ENCODE measurements at places on chromosomes 2 and 18. TPM values are rescaled to one million over a fixed set of nuclear protein-coding genes. Genes with fewer than 3 reads are reported as not detected.

DNA sequence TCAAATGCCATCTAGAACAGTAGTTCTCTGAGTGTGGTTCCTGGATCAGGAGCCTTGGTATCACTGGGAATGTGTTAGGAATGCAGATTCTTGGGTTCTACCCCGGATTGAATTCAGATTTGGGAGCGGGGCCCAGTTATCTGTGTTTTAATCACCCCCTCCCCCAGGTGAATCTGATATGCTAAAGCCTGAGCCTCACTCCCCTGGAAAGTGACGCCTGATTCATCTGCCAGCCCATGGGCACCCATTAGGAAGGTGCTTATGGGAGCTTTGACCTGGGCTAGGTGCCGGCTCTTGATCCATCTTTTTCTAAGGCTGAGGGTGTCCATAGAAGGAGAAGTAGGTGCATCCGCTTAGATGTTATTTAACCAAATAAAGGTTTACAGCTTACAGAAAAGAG is 199.4 kb downstream of the NEDD4L start:
- DNase-seq = no peak

DNA sequence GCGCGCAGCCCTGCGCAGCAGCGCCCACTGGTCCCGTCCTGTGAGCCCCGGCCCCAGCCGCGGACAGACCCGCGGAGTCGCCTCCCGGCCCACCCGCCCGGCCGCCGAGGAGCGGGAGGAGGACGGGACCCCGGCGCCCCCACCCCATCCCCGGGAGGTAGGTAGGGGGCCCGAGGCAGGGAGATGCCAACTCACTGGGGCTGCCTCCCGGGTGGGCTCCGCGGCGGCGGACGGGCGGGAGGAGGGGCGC is 160 bp downstream of the SPTBN1 start:
- no peak for DNase-seq

DNA sequence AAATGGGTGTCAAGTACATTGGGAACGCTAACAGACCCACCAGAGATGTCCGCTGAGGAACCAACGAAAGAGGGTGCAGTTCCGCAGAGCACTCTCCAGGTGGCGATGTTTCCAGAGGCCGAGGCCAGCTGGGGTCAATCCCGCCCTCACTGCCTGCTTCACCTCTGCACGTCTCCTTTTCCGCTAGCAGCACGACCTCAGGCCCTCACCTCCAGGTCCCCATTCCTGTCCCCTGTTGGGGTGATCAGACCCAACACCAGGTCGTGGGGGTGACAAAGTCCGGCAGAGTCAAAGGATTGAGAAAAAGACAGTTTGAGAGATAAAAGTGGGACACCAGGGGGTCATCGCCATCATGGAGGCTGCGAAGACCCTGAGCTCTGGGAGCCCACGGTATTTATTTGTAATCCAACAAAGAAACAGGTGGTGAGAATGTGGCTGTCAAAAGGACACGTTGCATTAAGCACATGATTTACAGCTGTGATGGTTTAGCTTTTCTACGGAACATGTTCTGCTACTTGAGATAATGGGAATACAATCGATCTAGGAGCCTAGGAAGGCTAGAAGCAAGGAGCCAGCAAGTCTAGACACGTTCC is 27.3 kb downstream of the ZAP70 start:
- peak; percentile 81 for DNase-seq

- peak; percentile 86 for DNase-seq
Observed at GRCh38 chr2:10057231-10058107, 14.1 kb downstream of the KLF11 start.

GRCh38 chr18:24053211-24053610 is 38.7 kb downstream of the TTC39C start:
- DNase-seq = no peak

DNA sequence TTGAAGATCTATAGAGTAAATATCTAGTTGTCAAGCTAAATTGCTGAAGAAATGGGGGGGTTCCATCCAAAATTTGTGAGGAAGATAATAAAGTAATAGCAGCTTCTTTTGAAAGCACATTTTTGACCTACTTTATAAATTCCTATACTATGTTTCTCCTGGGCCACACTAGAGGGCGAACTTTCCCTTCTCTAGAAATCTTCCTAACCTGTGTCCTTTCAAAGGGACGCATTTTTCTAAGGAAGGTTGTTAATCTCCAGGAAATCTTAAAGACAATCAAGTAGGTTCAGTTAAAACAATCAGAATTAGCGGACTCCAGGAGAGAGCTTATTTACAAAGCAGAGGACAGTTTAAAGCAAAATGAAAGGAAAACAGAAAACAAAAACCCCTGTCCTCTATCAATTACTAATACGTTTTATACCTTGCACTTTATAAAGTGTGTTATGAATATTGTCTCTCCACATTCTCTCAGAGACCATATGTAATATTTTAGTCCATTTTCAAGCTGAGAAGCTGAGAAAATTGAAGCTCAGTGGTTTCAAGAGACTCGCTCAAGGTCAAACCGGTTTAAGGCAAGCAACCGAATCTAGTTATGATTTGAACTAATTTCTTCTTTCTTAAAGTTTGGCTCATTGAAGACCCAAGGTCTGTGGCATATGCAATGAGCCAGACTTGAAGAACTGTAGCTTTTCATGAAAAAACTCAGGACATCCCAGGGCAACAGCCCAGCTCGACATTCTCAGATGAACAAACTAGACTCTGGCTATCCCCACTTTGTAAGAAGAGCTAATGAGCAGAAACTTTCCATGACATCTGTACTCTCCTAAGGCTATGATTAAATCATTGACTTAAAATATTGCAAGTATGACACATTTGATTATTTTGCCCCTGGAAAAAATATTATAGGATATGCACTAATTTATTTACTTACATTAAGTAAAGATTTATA is 273.6 kb downstream of the PAX3 start:
- DNase-seq = no peak

- DNase-seq = no peak
Observed at GRCh38 chr2:165634855-165635254, 159.2 kb downstream of the GALNT3 start.

DNA sequence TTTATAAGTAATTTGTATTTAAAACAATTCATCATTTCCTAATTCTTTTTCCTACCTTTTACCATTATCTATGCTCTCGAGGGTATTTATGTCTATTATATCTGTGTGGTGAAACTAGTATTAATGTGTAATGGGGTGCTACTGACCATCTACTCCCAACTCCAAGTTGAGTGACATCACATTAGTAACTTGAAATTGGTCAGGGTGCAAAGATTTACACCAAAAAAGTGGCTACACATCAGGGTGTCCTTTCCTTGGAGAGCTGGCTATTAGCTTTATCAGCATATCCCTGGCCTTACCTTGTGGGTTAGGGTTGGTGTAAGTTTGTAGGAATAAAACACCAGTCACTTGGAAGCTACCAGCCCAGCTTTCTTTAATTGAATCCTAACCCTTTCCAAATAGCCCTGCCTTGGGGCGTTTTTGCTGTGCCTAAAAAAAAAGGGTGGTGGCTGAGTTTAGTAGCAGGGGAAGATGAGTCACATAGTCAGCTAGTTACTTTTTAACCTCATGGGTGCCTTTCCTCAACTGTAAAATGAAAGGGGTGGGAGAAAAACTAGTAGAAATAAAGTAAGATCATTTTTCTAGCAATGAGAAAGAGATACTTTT is 14.0 kb downstream of the ANXA4 start:
- DNase-seq = no peak

DNA sequence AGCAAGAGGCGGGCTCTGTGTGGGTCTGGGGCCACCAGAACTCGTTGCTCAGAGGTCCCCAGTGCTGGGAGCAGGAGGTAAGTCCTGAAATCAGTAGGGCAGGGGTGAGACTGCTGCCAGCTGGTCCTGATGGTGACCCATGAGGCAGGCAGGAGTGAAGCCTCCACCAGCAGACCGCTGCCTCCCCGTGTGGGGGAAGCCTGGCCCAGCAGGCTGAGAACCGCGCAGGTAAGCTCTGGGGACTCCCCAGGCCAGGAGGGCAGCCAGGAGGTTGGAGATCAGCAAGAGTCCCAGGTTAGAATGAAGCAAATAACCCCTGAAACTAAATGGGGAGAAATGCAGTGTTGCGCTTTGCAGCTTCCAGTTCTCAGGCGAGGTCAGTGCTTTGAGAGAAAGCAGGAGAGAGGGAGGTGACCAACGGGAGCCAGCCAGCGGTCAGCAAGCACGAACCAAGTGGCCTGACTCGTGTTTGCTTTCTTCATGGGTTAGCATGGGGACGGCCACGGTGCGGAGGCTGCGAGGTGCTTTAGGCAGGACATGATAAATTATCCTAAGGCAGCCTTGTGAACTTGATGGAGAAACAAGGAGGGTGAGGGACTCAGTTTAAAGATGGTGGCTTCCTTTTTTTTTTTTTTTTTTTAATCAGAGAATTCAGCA is 26.2 kb downstream of the INHBB start:
- no peak for DNase-seq

DNA sequence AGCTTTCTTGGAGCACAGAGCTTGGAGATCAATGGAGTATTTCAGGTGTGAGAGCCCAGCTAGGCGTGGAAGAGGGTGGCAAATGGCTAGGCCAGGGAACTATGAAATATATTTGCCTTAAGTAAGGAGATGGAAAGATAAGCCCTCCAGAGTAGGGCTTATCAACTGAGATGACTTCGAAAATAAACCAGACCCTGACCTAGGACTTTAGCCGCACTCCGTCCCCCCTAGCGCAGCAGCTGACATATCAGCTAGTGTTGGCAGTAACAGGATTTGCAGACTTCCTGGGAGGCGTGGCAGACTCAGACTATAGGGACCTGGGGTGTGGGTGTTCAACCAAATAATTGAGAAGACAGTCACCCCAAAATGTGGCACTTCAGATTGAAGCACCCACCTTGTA is 127.7 kb upstream of the EPAS1 start:
- no peak for DNase-seq

DNA sequence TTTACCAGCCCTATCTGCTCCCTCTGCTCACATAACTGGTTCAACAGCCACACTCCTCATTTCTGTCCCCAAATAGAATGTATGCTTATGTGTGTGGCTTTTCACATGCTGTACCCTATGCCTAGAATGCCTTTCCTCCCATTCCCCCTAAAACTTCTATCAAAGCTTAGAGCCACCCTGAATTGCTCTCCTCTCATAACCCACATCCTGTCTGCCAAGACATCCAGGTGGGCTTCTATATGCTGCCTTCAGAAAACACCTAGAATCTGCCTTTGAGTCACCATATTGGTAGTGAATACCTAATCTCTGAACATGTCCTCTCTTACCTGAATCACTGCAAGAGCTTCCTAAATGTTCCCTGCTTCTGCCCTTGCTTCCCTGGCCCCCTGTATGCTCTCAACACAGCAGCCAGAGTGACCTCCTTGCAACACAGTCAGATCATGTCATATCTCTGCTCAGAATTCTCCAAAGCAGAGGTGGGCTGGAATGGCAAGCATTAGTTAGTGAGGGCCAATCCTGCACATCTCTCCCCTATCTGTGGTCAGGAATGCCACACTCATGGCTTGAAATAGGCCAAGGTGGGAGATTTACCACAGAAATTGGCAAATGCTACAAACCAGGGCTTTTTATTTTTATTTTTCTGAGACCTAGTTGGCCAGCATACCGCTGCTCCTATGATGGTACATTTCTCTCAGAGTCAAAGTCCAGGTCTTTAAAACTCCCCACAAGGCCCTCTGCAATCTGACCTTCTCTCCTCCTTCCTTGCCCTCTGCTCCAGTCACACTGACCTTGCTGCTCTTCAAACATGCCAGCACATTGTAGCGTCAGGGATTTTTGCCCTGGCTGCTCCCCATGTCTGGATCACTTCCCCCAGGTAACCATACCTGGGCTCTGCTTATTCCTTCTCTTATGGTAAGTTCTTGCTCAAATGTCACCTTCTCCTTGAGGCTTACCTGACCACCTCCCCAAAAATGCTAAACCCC is 111.8 kb upstream of the STON1 start:
- no peak for DNase-seq

GRCh38 chr2:157722580-157723234 is 94.0 kb upstream of the ACVR1C start:
- no peak for DNase-seq

DNA sequence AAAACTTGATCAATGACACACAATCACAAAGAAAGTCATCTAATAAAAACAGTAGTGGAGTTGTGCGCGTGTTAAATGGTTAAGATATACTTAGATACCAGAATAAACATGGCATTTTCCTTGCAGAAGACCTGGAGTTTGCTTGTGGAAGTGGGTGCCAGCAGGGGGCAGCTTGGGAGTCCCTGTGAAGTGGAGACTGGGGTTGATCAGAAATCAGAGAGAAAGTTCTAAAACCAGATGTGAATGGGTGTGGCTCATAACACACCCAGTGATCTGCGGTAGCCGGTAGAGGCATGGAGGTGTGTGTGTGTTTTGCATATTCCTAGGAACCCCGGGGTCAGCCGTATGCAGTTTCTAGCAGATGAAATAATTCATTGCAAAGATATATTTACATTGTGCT is 300.1 kb upstream of the TRIB2 start:
- no peak for DNase-seq

GRCh38 chr2:1804351-1804771 is 60.0 kb upstream of the PXDN start:
- DNase-seq = peak; percentile 62

DNA sequence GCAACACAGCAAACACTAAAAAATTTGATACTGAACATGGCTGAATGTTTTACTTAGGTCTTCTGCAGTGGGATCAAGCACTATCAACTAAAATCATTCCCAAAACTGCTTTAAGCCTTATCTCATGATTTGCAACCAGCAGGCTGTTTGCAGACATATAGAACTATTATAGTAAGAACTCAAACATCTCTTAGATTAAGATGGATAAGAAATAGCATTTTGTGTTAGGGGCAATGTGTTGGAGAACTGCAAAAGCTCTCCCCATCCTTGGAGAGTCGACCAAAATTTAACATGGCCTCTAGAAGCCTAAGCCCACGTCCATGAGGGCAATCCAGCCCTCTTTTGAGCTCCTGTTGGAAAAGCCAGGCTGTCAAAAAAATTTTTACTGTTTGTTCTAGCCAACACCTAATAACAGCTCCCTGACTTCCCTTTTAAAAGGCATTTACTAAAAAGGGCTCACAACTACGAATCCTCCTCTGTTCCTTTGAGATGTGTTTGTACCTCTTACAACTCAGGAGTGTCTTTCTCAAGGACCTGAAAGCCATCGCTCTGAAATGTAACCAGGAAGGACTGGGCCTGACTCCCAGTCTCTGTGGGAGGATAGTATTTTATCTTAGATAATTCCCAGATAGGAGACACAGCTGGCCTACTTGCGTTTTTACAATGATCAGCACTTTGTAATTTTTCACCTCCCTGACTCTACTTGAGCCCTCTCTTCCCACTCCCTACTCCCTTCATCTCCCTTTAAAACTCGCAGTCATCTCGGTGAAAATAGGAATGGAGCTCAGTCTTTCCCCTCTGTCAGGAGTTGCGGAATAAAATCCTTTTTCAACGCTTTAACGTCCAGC is 1.4 kb downstream of the KRCC1 start:
- no peak for DNase-seq

The COL3A1 gene
- 2,244 TPM for total RNA-seq

The RGPD3 gene
- total RNA-seq = 0.14 TPM

The SLC4A3 gene
- total RNA-seq = 10.1 TPM

The POTEC gene
- not detected for total RNA-seq

The CLEC4F gene
- 0.29 TPM for total RNA-seq

The LYG1 gene
- total RNA-seq = 1.00 TPM

The CIB4 gene
- total RNA-seq = not detected

The FNDC4 gene
- 11.7 TPM for total RNA-seq

The FBXO15 gene
- total RNA-seq = not detected
